Omental fat pad (tissue), 4 donors: ENCODE measurements at places on chromosomes 11 and 22.

- DNase-seq, result no peak
Observed at GRCh38 chr22:23500508-23501260, 79.4 kb downstream of the IGLL1 start.

DNA sequence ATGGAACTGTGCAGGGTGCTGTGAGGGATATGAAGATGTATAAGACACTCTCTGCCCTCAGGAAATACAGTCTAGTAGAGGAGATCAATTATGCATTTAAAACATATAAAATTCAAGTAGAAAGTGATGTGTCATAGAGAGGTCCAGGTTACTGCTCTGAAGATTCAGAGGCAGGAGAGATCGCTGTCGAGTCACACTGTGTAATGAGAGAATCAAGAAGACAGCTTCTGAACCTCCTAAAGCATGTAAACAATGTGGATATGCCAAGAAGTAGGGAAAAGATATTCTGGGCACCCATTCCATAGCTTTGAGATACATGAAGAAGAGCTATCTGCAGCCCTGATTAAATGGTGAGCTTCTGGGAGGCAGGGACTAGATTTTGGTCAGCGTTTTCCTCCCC lies 16.7 kb downstream of the SSH3 start:
- DNase-seq, result no peak

GRCh38 chr22:38952281-38952993 lies 5.0 kb upstream of the APOBEC3A start:
- no peak for DNase-seq

DNA sequence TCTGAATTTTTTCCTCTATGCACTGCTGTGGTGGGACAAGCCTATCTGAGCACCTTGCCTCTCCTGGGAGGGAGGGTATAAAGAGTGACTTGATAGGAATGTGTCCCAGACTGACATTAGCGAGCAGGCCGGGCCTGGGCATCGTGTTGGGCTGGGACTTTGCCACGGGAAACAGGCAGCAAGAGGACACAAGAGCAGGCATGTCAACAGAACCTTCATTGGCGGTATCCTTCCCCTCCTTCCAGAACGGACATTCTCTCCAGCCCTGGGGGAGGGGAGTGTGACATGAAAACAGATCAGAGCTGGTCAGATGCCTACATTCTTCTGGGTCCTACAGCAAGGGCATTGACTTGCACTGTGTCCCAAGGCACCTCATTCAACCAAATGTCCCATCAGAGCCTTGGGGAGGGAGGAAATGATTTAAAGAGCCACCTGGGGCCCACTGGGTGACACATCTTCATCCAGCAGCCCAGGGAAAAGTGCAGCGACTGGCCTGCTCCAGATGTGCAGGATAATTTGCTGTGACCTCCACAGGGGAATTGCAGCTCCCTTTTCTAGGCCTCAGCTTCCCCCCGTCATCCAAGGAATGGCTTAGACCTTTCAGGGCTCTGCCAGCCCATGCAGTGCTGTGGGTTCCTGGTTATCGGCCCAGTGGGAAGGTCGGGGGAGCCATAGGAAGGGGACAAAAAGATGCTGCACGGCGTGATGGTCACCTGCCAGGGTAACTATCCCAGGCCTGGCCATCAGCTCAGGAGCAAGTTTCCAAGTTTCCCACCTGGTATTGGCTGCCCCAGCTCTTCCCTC lies 21.8 kb upstream of the UVRAG start:
- DNase-seq, result no peak

GRCh38 chr11:13310443-13310842 lies 32.9 kb downstream of the BMAL1 start:
- DNase-seq, result no peak

DNA sequence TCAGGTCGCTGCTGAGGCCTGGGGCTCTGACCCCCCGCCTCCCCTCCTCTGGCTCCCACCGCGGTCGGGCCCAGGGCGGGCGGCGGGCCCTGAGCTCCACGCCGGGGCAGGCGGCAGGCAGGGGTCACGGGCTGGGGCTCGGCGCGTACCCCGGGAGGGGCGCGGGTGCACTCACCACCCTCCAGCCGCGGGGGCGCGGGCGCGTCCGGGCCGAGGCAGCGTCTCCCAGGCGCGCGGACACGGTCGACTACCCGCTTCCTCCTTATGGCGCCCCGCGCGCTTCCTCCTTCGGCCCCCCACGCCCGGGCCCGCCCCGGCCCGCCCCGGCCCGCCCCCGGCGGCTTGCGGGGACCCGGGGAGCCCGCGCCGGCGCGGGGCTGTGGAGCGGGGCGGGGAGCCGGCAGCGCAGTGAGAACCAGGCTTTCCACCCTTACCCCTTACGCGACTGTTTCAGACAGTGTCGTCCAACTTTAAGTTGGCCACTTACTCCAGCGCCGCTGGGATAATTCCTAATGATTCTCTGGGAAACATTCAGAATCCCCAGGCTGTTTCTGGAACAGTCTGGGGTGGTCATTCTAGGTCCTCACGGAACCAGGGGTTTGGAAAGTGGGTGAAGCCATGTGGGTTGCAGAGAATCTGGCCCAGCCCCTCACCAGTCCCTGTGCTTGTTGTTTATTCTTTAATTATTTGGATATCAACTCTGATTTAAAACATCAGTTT lies at the start of gene BID:
BID (minus strand) TSS at position 264 of the 720 bp plus-strand sequence. CDS start 24,353 bp downstream, outside the sequence.
- DNase-seq, result no peak

DNA sequence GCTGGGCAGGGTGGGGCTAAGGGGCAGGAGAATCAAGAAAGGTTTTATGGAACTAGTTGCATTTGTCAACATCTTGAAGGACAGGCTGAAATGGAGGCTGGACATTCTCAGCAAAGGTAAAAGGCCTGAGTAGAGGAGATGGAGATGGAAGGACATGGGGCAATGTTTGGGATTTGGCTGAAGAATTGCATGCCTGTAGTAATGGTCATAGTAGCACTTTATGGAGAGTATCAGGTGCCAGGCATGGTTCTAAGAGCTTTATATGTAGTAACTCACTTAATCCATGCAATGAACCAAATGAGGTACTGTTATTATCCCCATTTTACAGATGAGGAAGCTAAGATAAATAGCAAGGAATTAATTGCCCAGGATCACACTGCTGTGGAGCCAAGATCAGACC lies 23.9 kb downstream of the BMAL1 start:
- no peak for DNase-seq

- no peak for DNase-seq
Observed at GRCh38 chr11:69352715-69353319, 58.9 kb downstream of the MYEOV start.
